Activated T-helper 2 cell treated with anti-CD3 and anti-CD28 coated beads, Interferon-gamma antibody, Interleukin-2, Interleukin-4, amounts not matched to agents 10 μg/mL and 5 μg/mL and 100 μg/mL, durations not matched to agents 14 hours and 24 hours and 36 hours (primary cell): ENCODE measurements at places on chromosomes 12 and 14.

DNA sequence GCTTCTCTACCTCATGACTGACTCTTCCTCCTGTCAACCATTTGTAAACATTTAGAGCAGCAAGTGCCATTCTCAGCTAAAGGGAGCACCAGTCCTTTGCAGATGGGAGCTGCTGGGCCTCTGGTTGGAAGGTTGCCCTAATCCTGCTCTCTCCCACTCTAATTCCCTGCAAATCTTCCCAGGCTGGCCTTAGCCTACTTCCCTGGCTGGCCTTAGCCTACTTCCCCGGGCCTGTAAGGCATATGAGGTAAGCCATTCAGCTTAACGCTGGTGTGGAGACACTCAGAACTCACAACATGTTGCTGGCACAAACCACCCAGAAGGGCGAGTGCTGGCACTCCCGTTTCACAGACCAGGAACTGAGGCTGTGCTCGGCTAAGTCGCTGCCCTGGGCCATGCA, 69.0 kb downstream of the CPSF2 start:
- DNase-seq = no peak

DNA sequence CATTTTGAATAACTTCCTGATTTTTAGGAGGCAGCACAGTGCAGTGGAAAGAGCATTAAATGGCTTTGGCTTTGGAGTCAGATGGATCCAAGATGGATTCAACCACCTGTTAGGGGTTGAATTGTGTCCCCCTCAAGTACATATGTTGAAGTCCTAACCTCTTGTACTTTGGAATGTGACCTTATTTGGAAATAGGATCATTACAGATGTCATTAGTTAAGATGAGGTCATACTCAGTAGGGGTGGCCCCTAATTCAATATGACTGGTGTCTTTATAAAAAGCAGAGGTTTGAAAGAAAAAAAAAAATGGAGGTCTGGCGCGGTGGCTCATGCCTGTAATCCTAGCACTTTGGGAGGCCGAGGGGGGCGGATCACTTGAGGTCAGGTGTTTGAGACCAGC, 18.8 kb downstream of the ATP5MC2 start:
- DNase-seq = no peak

GRCh38 chr14:102828151-102828550, 50.9 kb downstream of the TRAF3 start:
- no peak for DNase-seq

GRCh38 chr14:86574778-86575129, 1044.8 kb downstream of the FLRT2 start:
- DNase-seq = no peak

GRCh38 chr14:41607966-41608663, 1.4 kb downstream of the LRFN5 start:
- no peak for DNase-seq

DNA sequence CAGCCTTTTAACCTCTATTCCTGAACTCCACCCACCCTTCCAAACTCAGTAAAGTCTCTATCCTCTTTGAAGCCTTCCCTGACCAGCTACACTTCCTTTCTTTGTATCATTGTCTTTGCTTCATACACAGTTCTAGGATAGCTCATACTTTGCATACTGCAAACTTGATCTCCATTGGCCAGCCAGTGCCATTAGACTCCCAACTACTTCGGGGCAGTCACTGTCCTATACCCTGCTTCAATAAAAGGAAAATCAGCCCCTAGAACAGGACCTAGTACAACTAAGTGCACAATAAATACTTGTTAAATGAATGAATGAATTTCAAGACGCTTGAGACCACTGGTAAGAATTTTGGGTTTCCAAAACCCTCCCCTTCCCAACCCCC, 521 bp upstream of the PIP4K2C start:
- no peak for DNase-seq

DNA sequence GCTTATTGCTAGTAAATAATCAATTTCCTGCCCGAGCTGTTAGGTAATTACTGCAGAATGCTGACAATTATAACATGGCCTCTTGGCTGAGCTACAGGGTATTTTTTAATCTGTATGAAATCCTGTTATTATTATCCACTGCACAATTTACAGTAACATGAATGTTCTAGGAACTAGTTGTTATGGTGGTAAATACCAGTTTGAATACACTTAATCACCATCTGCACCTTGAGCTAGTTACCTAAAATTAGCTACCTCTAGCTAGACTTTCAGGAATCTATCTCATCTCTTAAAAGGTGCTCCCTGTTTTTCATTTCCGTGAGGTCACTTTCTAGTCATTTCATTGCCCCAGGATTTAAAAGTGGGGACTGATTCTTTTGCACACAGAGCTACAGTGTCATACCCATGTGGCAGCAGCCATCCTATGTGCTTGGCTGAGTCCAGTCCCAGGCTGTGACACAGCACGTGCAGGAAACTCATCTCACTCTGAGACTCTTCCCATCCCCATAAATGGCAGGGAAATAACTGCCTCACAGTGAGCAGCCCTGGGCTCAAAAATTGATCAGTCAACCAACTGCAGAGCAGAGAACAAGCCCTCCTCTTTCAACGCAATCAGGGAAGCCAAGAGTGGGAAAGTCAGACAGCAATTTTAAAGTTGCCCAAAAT, 37.6 kb downstream of the DCP1B start:
- no peak for DNase-seq

- no peak for DNase-seq
Measured at GRCh38 chr12:11778713-11779685, 129.5 kb downstream of the ETV6 start.

GRCh38 chr12:47938594-47938993, 24.8 kb upstream of the TMEM106C start:
- no peak for DNase-seq

DNA sequence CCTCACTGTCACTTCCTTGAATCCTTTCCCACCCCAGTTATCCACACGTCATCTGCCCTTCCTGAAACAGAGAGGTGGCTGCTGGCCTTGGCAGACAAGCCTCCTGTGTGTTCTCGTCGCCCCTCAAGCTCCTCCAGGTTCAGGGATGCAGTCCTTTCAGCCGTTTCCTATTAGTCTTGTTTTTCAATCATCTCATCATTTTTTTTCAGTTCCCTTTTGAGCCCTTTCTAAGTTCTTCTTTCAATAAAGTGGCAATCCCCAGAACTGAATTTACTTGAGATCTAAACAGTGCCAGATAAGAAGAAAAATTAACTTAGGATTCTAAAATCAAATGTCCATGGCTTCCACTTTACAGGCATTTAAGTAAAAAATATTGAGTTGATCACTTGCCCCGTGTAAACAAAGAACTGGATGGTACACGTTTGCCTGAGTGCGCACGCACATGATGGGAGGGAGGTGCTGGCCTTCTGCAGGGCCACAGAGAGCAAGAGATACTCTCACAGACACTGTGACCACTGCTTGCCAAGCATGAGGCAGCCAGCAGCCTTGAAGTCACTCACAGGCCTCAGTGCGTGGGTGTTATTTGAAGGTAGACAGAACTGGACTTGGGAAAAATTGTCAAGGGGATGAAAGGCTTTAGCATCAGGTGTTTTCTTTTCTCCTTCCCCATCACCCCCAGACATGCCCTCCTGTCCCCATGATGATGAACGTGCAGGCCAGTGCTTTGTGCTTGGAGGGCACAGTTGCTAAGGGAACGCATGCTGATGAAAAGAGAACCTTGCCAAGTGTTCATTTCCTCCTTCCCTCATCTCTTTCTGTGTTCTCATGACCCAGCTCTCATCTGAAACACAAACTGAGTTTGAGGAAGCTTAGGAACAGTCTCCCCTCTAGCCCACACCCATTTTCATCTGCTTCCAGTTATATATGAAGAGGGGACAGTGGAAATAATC, 408.3 kb downstream of the EGLN3 start:
- DNase-seq = no peak

- peak; percentile 18 for DNase-seq
Measured at GRCh38 chr12:110245369-110245772, 35.7 kb upstream of the ATP2A2 start.

GRCh38 chr12:6437586-6437985, 7.2 kb upstream of the CD27 start:
- DNase-seq = no peak

- no peak for DNase-seq
Measured at GRCh38 chr14:59150990-59151389, 37.5 kb upstream of the DAAM1 start.

DNA sequence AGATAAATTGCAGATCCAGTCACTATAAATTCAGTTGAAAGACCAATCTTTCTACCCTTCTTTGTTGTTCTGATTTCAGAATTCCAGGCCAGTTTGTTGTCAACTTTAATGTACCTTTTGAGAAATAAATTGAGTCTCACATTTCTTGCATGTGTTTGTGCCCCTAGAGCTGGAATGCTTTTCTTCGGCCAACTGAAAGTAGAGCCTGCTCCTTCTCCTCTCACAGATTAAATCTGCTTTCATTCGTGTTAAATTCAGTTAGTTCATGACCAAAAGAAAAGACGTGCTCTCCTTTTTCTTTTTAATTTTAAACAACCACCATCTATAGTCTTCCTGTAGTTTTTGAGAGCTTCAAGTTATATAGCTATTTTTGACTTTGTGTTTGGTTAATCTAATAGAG, 22.9 kb downstream of the SOCS2 start:
- DNase-seq = no peak

DNA sequence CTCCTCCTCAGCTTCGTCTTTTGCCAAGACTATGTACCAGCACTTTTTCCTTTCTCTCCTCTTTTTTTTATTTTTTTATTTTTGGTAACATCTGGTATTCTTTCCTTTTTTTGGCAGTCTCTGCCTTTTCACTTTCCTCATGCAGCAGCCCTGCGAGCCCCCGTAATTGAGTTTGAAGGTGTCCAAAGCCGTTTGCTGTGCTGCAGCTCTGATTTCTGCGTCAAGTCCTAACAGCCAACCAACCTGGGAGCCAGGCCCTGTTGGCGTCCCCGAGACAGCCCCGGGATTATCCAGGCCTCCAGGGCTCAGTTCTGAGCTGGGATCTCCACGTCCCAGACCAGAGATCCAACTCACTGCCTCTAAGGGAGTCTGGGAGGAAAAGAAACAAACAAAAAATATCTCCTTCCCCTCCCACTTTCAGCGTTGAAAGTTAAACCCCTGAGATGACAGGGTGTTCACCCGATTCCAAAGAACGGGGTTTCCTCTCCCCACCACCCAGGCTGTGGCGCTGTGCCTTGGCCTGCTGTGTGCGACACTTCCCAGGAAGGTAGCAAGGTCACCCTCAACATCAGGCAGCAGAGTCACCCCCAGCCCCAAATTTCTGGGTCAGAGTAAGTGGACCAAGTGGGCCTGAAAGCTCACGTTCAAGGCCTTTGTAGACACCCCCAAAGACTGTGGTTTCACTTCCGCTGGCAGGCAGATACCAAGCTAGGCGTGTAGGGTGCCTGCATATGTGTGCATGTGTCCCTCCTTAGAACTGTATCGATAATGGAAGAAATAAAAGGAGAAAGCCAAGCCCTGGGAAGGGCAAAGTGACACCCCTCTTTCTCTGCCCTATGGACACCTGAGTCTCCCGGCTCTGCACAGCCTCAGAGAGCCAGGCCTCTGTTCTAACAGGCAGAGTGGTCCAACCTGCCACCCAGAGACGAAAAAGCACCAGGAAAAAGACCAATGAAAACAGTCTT, 11.1 kb downstream of the BCL11B start:
- peak; percentile 61 for DNase-seq

DNA sequence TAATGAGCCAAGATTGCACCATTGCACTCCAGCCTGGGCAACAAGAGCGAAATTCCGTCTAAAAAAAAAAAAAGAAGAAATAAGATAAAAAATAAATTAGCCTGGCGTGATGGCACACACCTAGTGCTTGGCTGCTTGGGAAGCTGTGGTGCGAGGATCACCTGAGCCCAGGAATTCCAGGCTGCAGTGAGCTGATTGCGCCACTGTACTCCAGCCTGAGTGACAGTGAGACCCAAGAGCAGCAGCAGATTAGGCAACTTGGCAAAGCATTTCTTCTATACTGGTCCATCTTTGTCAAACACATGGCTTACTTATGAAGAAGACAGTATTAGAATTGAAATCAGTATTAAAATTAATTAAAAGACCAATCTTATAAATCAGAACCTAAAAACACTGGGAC, 6.3 kb downstream of the GON7 start:
- no peak for DNase-seq

DNA sequence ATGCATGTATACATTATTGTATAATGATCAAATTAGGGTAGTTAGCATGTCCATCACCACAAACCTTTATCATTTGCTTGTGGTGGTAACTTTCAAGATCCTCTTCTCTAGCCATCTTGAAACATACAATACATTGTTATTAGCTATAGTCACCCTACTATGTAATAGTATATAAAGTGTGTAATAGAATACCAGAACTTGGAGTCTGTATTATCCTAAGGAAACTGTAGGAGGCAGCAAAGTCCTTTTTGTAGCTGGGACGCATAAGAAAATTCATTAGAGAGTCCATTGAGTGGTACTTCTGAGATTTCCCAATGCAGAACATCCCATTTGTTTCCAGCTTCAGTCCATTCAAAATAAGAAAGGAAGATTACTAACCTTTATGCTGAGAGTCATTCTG, 325.9 kb upstream of the LRFN5 start:
- no peak for DNase-seq
